MCF 10A (cell line): ENCODE measurements at places on chromosomes 2 and 18.
A peak's percentile ranks its signal among the peaks of the same experiment; 100 is the strongest.

- DNase-seq = no peak
Measured at GRCh38 chr2:219362072-219362471, 25.6 kb downstream of the DNPEP start.

DNA sequence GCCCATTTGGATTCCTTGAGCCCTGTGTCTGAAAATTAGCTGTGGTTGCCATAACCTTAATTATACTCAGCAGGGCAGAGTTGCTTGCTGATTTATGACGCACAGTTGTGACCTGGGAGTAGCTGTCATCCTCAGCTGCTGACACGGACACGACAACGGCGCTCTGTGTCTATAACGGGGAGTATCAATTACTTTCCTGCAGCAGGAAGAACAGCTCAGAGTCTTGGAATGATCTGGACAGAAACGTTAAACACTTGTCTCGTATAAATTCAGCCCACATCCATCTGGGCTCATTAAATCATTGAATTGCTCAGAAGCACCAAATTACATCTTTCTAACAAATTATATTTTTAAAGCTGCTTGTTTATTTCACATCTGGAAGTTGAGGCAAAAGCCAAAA, 116.3 kb downstream of the SEPTIN10 start:
- DNase-seq = no peak

DNA sequence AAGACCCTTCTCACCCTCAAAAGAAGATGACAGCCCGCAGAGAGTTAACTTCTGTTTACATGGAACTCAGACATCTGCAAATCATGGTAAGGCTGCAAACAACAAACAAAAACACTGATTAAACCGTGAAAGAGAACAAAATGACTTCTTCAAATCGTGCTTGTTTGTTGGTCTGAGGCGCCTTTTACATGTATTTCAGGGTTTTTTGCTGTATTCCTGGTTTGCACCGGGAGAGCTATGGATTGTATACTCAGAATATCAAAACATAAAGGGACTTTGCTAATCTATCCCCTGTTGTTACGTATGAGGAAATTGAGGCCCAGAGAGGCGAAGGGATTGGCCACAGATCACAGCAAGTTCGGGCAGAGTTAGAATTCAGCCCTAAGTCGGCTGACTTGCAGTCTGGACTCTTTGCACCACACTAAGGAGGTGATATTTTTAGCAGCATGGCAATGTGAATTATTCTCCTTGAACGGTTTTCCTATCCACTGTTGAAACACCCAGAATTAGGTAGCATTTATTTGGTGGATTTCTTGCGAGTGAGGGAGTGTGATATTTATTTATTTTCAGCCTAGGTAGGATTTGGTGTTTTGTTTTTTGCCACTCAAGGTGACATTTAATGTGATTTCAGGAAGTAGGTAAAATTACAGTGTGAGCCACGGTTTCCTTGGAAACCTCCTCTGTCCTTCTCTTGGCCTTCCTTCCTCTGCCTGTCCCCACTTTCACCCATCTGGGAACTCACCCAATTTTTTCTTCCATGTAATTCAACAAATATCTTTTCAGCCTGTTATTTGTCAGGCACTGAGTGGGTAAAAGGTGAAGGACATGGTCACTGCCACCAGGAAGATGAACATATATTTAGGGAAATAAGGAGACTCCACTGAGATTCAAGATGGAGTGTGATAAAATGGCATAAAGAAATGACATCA, 980 bp upstream of the PDE6D start:
- DNase-seq = peak; percentile 61

DNA sequence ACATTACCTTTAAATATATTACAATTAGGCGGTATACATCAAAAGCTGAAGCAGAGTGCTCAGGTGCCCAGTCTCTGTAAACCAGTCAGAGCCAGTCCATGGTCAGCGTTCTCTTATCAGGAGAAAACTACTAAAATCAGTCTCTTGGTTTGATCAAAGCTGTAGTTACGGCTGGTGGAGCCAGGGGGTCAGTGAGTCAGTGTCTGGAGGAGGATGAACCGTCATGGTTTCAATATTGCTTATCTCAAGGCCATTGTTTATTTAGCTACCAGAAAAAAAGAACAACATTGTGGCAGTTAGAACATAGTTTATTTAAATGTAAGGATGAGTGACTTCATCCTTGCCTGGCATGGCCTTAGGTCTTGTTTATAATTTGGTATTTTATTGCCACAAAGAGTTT, 71.3 kb upstream of the NYAP2 start:
- peak; percentile 8 for DNase-seq

DNA sequence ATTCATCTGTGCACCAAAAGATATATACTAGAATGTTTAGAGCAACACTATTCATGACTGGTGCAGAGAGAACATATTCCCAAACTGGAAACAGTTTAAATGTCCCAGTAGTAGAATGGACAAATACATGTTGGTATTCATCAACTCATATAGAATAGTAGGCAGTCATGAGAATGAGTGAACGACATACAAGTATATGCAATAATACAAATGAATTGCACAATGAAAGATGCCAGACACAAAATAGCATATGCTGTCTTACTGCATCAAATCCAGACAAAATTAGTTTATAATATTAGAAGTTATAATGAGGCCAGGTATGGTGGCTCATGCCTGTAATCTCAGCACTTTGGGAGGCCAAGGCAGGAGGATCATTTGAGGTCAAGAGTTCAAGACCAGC, 8.3 kb upstream of the PRKAG3 start:
- no peak for DNase-seq

DNA sequence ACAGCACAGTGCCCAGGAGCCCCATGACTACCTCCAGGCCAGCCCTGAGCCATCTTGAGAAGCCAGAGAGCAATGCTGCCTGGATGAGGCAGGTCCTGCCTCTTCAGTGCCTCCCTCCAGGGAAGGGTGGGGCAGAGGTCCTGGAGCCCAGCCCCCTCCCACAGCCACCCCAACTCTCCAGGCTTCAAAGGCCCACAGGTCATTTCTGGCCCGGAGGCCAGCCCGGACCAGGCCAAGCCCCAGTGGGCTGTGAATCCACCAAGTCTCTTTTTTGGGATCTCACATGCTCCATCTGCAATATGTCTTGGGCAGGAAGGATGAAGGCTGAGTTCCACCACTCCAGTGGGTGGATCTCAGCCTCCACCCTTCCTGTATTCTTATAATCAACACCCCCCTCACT, 36.7 kb downstream of the SDC1 start:
- no peak for DNase-seq

DNA sequence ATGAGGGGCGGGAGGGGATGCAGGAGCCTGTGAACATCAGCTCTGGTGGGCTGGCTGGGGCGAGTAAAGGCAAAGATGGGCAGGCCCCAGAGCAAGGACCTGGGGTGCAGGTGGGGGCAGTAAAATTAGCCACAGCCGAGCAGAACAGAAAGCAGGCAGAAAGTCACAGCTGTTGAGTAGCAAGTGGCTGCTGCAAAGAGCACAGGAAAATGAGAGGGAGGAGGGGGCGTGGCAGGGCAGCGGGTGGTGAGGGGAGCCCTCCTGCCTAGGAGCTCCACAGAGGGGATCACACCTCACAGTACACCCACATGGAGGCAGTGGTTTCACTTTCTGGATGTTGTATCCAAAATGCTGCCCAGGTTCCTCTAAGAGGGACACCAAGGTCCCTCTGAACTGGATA, 79.6 kb downstream of the LBH start:
- DNase-seq = no peak

- no peak for DNase-seq
Measured at GRCh38 chr18:9665314-9665713, 42.8 kb upstream of the RAB31 start.

- DNase-seq = no peak
Measured at GRCh38 chr2:177545143-177545542, 152.6 kb downstream of the AGPS start.

GRCh38 chr2:242085941-242086621, 216.6 kb downstream of the RTP5 start:
- peak; percentile 49 for DNase-seq

- peak; percentile 58 for DNase-seq
Measured at GRCh38 chr2:157246765-157247407, 10.6 kb upstream of the GALNT5 start.

GRCh38 chr2:59378127-59378526, 1137.0 kb upstream of the FANCL start:
- DNase-seq = no peak

DNA sequence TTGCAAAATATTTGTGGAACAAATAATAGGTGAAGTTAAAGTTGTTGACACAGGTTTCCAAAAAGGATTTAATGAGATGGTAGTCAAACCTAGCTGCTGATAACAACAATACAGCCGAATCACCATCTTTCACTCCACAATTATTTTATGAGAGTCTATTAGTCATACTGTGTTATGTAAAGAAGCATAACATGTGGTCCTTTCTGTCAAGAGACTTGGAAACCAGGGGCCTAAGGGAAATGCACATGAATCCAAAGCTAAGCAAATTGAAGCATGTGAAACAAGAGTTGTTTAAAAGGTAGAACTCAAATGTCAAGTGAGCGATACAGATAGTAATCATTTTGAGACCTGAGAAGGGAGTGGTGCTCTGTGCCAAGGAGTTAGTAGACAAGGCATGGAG, 16.0 kb downstream of the CD28 start:
- DNase-seq = no peak

DNA sequence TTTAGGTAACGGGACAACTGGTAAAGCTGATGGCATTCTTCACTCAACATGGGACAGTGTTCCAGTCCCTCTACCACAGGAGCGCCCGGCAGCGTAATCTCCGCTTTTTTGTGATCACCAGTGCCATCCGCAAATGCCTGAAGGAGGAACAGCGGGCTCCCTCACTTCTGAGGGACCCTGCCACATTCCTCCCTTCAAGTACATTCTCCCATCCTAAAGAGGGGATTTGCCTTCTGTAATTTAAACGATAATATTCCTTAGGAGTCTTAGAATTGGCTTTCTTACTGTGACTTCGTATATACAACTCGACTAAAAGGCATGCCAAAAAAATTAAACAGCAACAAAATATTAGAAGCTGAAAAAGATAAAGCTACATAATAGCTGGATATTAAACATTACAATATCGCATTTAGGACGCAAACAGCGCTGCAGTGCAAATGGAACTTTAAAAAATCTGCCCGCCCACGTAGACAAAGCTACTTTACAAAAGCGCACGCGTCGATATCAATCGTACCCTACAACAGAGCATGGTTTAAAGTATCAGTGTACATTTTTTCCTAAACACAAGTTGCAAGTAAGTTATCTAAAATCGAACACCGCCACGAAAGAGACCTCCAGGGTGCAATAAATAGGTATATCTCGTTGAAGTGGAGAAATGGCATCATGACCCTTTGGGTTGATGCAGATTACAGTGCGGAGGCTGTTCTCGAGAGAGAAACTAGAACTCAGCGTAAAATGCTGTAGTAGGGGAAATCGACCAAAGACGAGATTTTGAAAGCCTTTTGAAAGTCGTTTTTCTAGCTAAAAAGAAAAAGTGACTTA, 2.3 kb upstream of the VSNL1 start:
- peak; percentile 25 for DNase-seq

DNA sequence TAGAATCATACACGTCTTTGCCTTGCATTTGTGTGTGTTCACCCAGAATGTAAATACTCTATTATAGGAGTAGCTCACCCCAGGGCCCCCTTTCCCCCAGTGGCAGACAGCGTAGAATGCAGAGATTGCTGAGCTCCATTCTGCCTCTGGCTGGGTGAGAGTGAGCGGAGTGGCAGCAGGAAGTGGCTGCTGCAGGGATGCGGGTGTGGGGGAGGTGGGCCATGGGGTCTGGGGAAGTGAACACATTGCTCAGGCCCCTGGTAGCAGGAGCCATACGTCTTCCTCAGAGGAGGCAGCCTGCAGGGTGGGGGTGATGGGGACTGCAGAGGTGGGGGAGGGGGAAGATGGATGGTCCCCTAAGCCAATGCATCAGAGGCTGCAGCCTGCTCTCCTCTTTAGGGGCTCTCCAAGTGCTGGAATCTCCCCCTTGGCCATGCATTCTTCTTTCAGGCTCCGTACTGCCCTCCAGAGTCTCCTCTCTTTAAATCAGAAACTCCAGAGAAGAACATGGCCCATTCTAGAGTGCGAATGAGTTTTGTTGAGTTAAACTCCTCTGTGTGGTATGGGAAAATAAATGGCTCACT, 72.2 kb downstream of the CELF4 start:
- DNase-seq = no peak
